Keratinocyte (primary cell): ENCODE measurements at places on chromosomes 3 and 15. TPM values are rescaled to one million over a fixed set of nuclear protein-coding genes. Genes with fewer than 3 reads are reported as not detected.

GOLGA8A gene
- 27.2 to 54.9 TPM (median 42.0 TPM) in 3 replicates for polyA plus RNA-seq

DNA sequence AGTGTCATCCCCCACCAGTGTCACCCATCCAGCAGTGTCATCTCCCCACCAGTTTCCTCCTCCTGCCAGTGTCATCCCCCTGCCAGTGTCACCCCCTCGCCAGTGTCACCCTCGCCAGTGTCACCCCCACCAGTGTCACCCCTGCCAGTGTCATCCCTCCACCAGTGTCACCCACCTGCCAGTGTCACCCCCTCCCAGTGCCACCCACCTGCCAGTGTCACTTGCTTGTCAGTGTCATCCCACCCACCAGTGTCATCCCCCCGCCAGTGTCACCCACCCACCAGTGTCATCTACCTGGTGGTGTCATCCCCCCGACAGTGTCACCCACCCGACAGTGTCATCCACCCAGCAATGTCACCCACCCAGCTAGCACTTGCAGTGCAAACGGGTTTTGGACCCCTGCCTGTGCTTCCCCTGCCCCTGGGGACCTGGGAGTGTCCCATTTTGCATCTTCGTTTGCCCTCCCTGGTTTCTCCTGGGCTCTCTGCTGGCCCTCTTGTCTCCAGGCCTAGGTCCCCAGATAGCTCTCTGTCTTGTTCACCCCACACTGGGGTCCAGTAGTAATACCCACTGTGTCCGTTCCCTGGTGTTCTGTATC lies 99.8 kb upstream of the PRR20G start:
- no peaks in the 10 kb centered on the region for H3K4me1 ChIP-seq
- peaks cover 33% of the 10 kb centered on the region for H3K27me3 ChIP-seq

DNA sequence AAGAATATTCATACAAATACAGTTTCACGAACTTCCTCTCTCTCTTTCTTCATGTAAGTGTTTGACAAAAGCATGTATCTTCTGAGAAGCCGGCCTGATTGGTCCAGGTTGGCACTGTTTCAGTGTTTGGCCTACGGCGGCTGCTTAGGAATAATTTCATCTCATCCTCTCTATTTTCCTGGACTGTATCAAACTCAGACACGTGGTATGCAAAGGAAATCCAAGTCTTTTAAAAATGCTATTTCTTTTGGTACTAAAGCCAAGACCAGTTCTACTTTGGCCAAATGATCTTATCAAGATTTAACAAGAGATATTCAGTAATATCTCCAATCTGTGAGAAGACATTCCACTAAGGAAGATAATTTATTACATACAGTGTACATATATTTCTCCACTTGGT lies 152.8 kb downstream of the TIGIT start:
- no peaks in the 10 kb centered on the region for H3K4me1 ChIP-seq
- no peaks in the 10 kb centered on the region for H3K36me3 ChIP-seq
- no peaks in the 10 kb centered on the region for H3K27me3 ChIP-seq
- no peak for DNase-seq
- no peak overlapping the region for H3K4me3 ChIP-seq

- H3K4me1 ChIP-seq: peaks cover 4% of the 10 kb centered on the region
- no peaks in the 10 kb centered on the region for H3K27me3 ChIP-seq
- DNase-seq: no peak
- no peak overlapping the region for H3K27ac ChIP-seq
- H3K4me3 ChIP-seq: no peak overlapping the region
These were observed 72.2 kb downstream of the TOP2B start for GRCh38 chr3:25592510-25592968.

- H3K4me1 ChIP-seq: peaks cover 3% of the 10 kb centered on the region
- no peaks in the 10 kb centered on the region for H3K36me3 ChIP-seq
- no peak for DNase-seq
- H3K4me3 ChIP-seq: no peak overlapping the region
- no peak overlapping the region for H3K27ac ChIP-seq
These were observed 51.3 kb upstream of the FSTL1 start for GRCh38 chr3:120502116-120502515.

DNA sequence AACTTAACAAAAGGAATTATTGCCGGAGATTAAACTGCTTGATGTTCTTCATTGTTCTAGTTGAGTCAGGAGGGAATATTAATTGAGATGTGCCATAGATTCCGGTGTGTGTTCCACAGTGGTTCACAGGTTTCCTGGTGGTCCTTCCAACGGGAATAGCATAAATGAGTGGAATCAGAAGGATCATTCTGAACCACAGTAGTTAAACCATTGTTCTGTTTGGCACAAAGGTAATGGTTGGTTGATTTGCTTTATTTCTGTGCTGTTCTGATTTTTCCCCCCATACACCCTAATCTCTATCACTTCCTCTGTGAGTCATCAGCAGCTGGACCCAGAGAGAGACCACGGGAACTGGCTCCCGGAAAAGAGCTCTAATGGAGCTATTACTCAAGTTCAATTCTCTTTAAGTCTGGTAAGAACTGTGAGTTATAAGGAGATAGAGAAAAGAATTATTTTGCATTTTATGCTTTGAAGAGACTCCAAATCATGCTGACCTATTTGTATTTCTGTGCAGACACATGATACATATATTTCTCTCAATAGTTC lies 627.2 kb downstream of the ZIC1 start:
- H3K27me3 ChIP-seq: no peaks in the 10 kb centered on the region
- H3K27ac ChIP-seq: no peak overlapping the region
- no peak for DNase-seq
- no peaks in the 10 kb centered on the region for H3K4me1 ChIP-seq
- no peak overlapping the region for H3K4me3 ChIP-seq

DNA sequence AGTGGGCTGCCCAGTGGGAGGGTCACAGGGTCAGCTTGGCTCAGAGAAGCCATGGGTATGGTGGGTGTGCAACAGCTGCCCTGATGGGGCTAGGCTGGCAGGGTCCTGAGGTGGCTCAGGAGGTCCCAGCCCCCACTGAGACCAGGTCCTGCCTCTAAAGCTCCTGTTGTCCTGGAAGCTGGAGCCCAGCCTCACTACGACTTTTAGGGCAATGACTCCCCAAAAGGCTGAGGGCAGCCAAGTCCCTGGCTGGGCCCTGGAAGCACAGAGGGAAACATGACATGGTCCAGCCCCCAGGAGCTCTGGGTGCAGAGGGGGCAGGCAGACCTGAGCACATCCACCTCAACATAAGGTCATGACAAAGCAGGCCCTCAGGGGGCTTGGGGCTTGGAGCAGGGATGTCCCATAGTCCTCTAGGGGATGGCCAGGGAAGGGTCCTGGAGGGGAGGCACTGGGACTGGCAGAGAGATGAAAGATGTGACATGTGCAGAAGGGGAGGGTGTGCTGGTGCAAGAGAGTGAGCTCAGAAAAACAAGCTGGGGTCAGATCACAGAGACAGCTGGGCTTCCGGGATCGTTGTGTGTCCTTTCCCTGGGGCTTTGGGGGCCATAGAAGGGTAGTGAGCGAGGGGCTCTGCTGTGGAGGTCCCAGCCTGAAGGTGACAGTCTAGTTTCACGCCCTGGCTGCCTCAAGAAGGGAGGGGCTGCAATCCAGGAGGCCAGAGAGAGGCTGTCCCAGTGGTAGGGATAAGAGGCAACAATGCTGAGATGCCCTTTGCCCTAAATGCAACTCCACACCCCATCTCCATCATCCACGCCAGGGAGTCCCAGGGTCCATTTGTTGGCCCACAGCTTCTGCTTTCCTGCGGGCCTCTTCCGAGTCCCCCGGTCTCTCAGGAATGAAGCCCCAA lies 639 bp upstream of the ITIH3 start:
- DNase-seq: no peak
- H3K4me3 ChIP-seq: no peak overlapping the region
- H3K36me3 ChIP-seq: no peaks in the 10 kb centered on the region
- peaks cover 13% of the 10 kb centered on the region for H3K27me3 ChIP-seq

CEP63 gene
- polyA plus RNA-seq: 5.4 to 10.1 TPM (median 8.7 TPM) in 3 replicates

DNA sequence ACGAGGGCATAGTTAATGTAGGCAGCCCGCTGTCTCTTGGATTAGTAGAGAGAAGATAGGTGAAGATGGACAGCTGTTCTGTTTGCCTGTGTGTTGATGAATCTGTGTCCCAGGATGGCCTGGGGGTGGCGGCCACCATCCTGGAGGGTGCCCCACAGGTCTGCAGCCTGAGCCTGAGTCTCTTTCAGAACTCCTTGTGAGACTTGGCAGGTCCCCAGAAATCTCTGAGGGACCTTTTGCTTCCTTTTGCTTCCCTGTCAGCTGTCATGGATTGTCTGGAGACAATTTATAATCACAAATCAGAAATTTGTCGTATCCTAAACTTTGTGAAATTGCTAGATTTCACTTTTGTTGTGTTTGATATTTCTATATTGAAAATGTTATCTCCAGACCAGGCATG lies 17.4 kb downstream of the FAN1 start:
- no peak overlapping the region for H3K4me3 ChIP-seq
- H3K27me3 ChIP-seq: no peaks in the 10 kb centered on the region
- no peak overlapping the region for H3K27ac ChIP-seq
- no peaks in the 10 kb centered on the region for H3K4me1 ChIP-seq
- H3K36me3 ChIP-seq: peaks cover 40% of the 10 kb centered on the region

MSL2 gene
- 4.1 to 10.3 TPM (median 9.5 TPM) in 3 replicates for polyA plus RNA-seq

DNA sequence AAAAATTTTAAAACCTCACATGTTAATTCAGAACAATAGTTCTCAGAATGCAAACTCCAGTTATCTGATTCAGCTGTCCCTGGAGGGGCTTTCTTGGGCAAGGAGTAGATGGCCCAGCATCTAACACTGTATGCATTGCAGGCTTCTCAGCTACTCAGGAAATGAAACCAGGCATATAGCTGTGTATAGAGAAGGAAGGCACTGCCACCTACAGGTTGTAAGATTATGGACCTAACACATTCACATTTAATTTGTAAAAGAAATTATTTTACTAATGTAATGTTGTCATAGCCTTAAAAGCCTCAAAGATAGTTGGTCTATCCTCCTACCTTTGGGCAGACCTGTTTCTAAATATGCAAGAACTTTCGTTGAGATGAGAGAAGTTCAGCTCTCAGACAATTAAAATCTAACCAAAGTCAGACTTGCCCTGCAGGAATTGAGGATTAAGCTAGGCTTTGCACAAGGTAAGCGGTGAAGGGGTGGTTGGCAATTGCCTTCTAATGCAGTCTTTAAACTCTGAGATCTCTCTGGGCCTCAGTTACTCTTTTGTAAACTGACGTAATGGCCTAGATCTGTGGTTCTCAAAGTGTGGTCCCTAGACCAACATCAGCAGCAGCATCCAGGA lies 132.8 kb upstream of the SLC24A5 start:
- no peaks in the 10 kb centered on the region for H3K4me1 ChIP-seq
- no peaks in the 10 kb centered on the region for H3K27me3 ChIP-seq
- no peak overlapping the region for H3K4me3 ChIP-seq
- DNase-seq: no peak

DNA sequence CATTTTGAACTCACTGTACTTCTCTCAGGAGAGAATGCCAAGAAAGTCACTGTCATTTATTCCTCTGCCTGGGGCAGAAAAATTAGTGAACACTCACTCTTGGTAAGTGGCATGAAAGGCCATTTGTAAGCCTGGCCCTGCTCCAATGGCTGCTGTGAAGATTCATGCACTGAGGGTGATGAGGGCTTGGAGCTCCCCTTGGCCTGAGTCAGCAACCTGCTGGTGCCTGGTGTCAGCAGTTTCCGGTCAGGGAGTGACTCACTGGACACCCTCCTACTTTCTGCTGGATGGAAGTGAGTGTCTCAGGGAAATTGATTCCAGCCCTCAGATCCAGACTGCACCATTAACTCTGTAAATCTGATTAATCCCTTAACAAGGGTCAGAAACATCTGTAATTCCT lies 37.6 kb downstream of the TRA2B start:
- no peaks in the 10 kb centered on the region for H3K27me3 ChIP-seq
- H3K4me3 ChIP-seq: no peak overlapping the region
- no peaks in the 10 kb centered on the region for H3K36me3 ChIP-seq
- H3K27ac ChIP-seq: no peak overlapping the region
- DNase-seq: peak; percentile 69
- H3K4me1 ChIP-seq: peaks cover 10% of the 10 kb centered on the region

GRCh38 chr3:125220727-125221429 lies 8.3 kb upstream of the SLC12A8 start:
- no peaks in the 10 kb centered on the region for H3K36me3 ChIP-seq
- H3K4me3 ChIP-seq: no peak overlapping the region
- no peaks in the 10 kb centered on the region for H3K27me3 ChIP-seq
- H3K4me1 ChIP-seq: peaks cover 11% of the 10 kb centered on the region
- H3K27ac ChIP-seq: no peak overlapping the region
- DNase-seq: no peak

BFSP2 gene
- not detected in 3 replicates for polyA plus RNA-seq

- peaks cover 7% of the 10 kb centered on the region for H3K36me3 ChIP-seq
- no peak overlapping the region for H3K4me3 ChIP-seq
- no peaks in the 10 kb centered on the region for H3K4me1 ChIP-seq
- no peak overlapping the region for H3K27ac ChIP-seq
- no peak for DNase-seq
These were observed 10.3 kb upstream of the MUSTN1 start for GRCh38 chr3:52845157-52845556.

DNA sequence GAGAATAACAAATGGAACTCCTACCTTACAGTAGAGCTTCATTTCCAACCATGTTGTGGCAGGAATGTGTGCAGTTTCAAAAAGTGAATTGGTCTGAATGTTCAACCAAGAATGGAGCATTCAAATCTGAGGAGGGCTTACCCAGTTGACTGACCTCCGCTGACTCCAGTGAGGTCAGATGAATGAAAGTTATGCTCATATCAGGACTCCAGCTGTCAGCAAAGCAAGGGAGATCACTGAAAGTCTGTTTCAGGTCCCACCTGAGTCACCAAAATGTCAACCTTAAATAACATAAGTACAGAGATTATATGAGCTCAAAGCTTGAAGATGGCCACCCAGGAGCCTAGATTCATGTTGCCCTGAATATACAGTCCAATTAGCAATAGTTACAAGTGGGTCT lies 473.5 kb downstream of the RBMS3 start:
- no peak overlapping the region for H3K27ac ChIP-seq
- no peaks in the 10 kb centered on the region for H3K27me3 ChIP-seq
- no peaks in the 10 kb centered on the region for H3K36me3 ChIP-seq
- DNase-seq: no peak
- no peak overlapping the region for H3K4me3 ChIP-seq

MCCC1 gene
- polyA plus RNA-seq: 10.1 to 11.7 TPM (median 10.6 TPM) in 3 replicates

DNA sequence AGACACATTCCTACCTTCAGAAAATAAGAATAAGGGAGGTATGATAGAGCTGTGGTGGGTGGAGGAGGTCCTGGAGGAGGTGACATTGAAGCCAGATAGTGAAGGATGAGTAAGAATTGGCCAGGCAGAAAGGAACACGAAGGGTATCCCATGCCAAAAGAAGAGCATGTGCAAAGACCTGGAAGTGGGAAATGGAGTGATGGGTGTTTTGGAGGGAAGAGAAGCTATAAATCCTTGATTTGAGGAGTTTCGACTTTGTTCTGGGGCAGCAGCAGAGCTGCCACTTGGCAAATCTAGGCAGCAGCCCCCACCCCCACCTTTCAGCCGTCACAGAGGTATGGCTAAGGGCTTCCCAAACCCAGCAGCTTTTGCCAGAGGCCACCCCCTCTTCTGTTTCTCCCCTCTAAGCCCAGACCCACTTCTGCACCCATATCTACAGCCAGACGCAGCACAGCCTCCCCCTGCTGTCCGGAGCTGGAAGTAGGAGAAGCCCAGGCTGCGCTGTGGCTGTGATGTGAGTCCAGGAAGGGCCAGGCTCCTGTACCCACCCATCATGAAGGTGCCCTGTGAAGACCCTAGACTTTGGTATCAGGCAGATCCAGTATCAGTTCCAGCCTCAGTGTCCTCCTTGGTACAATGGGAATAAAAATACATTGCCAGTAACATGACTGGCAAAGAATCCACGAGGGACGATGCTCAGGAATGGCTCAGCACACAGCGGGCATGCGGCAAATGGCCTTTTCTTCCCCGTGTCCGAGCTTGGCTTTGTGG lies 188.7 kb upstream of the LINGO1 start:
- H3K4me3 ChIP-seq: no peak overlapping the region
- H3K27me3 ChIP-seq: peaks cover 57% of the 10 kb centered on the region

- H3K4me1 ChIP-seq: peaks cover 37% of the 10 kb centered on the region
- H3K36me3 ChIP-seq: peaks cover 22% of the 10 kb centered on the region
- no peak overlapping the region for H3K4me3 ChIP-seq
- H3K27me3 ChIP-seq: no peaks in the 10 kb centered on the region
- H3K27ac ChIP-seq: no peak overlapping the region
- DNase-seq: no peak
These were observed 1.8 kb upstream of the AP2M1 start for GRCh38 chr3:184172681-184173373.
